ENCODE measurements at places on chromosomes 3 and 15.

DNA sequence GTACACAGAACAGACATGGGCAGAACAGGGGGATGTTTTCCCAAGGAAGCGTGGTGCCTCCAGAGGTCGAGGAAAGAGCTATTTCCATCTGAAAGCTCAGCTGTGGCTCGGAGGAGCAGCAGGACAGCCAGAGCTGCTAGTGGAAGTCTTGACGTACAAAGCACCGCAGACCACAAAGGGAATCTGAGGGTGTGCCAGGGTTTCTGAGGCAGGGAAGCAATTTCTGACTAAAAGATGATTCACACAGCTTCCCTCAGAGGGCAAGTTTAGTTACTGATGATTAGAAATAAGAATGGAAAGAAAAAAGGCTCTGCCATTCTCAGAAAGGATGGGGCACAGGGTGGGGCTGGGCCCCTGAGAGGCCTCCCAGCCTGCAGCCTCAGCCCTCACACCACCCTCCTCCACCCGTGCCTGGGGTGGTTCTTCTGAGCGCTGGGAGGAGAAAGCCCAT, 45.8 kb upstream of the SEC13 start:
- DNase-seq: no peak

DNA sequence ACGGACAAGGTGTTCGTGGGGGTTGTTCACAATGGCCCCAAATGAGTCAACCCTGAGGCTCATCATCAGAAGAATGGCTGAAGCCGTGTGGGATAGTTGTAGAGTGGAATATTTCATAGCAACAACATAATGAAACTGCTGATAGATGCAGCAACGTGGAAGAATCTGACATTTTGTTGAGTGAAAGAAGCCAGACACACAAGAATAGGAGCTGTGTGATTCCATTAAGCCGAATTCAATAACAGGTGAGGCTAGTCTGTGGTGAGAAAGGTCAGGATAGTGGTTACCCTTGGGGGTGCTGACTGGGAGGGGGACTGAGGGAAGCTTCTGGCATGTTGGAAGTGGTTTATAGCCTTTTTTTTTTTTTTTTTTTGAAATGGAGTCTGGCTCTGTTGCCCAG, 144.0 kb downstream of the SMAD6 start:
- no peak for DNase-seq

GRCh38 chr3:34229876-34230275, 431.4 kb downstream of the PDCD6IP start:
- no peak for DNase-seq

GRCh38 chr3:178703268-178703975, 167.2 kb downstream of the KCNMB2 start:
- DNase-seq: no peak

DNA sequence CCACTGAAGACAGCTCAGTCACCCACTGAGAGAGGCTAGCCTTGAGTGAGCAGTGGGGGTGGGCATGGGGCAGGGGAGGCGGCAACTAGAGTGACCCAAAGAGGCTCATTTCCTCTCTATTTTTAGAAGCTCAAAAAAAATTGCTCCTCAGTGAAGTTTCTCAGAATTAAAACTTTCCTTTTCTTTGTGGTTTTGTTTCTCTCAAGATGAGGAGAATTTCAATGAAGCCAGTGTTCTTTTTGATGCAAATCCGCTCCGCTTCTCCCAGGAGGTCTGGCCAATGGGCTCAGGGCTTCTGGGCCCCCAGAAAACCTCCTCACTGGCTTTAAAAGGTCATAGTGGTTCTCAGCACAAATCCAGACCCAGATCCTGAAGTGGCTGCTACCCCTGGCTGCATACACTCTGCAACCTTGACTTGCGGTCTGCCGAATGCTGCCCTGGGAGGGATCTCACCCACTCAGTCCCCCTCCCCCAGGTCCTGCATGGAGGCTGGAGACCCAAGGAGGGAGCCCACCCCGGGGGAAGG, at the start of gene ACSBG1:
Gene ACSBG1, minus strand, starts transcription at position 51 of the 526 bp plus-strand sequence. CDS start 64 bp downstream, outside the sequence.
- DNase-seq: no peak

- no peak for DNase-seq
Measured at GRCh38 chr3:178684881-178685590, 148.8 kb downstream of the KCNMB2 start.

GRCh38 chr3:20256144-20256543, 70.1 kb upstream of the SGO1 start:
- no peak for DNase-seq

GRCh38 chr15:57328897-57329296, 47.4 kb upstream of the CGNL1 start:
- DNase-seq: no peak

- DNase-seq: no peak
Measured at GRCh38 chr15:88979674-88980073, 66.5 kb upstream of the MFGE8 start.

DNA sequence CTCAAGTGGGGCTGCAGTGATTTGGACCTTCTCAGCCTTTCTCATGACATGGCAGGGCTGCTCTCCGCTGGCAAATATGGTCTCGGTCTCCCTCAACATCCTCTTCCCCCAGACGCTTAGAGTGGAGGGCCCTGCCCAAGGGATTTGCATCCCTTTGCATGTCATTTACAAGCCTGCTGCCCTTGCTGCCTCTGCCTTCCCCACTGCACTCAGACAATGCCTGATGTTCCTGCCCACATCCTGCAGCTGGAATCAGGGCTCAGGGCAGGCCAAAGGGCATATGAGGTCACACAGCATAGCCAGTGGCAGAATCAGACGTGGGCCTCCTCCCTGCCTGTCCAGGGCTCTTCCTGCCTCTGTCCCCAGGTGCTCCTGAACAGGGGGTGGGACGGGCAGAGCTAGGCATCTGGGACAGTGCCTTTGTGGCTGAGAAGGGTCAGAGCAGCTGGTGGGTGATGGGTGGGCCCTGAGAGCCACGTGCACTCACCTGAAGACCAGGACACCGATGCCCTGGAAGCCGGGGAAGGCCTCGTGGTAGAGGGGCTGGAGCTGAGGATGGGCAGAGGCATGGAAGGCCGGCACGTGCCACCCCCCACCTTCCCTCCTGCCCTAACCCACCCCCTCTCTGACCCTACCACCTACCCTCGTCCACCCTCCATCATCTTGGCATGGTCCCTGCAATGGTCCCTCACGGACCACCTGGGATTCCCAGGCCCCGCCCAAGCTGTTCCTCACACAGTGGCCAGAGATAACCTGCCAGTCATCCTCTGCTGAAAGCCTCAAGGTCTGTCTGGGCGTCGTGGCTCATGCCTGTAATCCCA, 27.4 kb upstream of the GOLGA6C start:
- DNase-seq: no peak

- DNase-seq: no peak
Measured at GRCh38 chr3:114872588-114872987, 274.5 kb downstream of the ZBTB20 start.
